Right ventricle myocardium superior (tissue), 1 donor: ENCODE measurements at places on chromosomes 5 and 9.

DNA sequence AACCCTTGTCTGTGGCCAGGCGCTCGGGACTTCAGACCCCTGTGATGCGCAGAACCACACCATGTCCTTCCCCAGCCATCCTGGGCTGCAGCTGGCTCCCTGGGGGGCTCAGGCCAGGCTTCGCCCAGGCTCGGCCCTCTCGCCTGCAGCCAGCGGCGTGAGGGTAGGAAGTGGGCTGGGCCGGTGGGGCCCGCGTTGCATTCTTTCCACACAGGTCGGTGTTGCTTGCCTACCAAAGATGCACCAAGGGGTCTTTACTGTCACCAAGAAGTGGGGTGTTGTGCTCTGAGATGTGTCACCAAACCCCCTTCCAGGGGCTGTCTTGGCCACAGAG, 48.3 kb upstream of the RNF130 start:
- DNase-seq = peak; percentile 22

- no peak for DNase-seq
Measured at GRCh38 chr5:76388791-76389512, 14.1 kb upstream of the IQGAP2 start.

DNA sequence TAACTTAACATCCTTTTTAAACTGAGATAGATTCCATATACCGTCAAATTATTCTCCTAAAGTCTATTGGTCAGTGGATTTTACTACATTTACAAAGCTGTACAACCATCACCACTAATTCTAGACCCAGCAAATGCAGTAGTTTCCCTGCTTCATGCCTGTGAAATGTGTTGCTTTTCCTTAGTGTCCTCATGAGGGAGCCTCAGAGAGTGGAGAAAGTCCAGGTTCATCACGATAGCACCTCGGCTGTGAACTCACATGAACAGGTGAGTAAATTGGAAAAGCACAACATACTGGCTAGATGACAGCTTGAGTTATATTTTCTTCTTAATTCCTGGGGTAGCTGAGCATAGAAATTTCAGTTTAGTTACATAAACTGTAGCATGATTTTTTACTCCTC, 653.7 kb downstream of the MTRR start:
- DNase-seq = no peak

DNA sequence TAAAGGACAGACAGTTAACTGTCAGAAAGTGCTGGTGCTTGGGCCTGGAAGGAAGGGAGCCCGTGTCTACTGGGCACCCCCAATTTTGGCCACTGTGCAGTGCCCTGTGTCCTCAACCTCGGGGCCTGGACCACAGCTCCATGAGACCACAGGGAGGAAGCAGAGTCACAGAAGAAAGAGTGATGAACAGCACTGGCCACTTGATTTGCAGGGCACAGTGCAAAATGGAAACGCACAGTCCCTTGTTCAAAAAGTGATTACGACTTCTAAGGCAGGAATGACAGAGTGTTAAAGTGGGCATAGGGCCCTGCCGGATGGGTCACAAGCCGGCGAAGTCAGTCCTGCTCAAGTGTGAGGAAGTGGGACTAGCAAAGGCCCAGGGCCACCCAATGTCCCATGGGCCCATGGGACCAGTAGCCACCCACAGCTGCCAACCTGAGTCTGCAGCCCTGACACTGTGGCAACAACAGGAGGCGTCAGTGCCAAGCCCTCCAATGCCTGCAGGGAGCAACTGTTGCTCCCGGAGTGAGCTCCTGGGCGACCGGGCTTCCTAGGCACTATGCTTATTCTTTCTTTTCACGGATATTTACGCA, 85.4 kb downstream of the ADAMTS2 start:
- peak; percentile 29 for DNase-seq

GRCh38 chr9:11892401-11892800, 800.8 kb upstream of the TYRP1 start:
- no peak for DNase-seq

GRCh38 chr5:180602481-180603075, 11.3 kb upstream of the SCGB3A1 start:
- peak; percentile 38 for DNase-seq

GRCh38 chr5:119926301-119926700, 296.9 kb downstream of the FAM170A start:
- DNase-seq = no peak

- DNase-seq = no peak
Measured at GRCh38 chr9:33233626-33234342, 6.2 kb upstream of the SPINK4 start.

DNA sequence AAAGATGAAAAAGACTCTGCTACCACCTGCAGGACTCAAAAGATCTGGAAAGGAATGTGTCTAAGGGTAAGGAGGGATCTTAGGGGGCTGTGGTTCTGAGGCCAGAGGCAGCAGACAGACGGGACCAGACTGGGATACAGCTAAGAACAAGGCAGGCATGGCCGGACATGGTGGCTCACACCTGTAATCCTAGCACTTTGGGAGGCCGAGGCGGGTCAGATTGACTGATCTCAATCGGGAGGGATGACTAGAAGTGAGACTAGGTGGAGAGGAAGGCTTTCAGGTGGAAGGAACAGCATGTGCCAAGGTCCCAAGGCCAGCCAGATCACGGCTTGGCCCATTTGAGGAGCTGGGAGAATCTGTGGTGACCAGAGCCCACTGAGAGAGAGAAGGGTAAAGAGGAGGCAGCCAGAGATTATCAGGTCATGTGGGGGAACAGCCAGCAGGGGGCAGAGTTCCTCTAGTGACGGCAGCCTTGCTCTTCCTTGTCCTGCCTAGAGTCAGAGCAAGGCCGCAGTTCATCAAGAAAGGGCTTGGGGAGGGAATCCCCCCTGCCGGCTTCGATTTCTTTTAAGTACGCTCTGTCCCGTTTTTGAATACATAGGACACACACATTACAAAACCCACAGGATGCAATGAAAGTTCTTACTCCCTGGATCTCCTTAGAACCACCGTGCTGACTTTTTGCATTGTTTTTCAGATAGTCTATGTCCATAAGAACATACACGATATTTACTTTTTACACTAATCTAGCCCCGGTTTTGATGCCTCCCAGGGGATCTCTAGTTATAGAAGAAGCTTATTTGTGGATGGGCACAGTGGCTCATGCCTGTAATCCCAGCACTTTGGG, 2.6 kb upstream of the OLFML2A start:
- DNase-seq = peak; percentile 89
